ENCODE measurements at places on chromosomes 11 and 22.

DNA sequence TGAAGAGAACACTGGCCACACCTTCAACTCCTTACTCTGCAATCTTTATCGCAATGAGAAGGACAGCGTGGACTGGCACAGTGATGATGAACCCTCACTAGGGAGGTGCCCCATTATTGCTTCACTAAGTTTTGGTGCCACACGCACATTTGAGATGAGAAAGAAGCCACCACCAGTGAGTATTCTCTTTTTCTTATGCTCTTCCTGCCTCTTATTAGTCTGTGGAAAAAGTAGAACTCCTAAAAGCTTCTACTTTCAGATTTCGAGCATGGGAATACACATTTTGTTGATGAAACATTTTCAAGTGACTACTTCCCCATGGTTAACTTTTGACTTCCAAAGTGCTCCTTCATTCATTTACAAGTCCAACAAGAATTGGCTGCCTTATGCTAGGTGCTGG lies 20.9 kb downstream of the ALKBH3 start:
- no peak for DNase-seq

- no peak for DNase-seq
Observed at GRCh38 chr22:30183861-30184278, 62.7 kb downstream of the LIF start.

DNA sequence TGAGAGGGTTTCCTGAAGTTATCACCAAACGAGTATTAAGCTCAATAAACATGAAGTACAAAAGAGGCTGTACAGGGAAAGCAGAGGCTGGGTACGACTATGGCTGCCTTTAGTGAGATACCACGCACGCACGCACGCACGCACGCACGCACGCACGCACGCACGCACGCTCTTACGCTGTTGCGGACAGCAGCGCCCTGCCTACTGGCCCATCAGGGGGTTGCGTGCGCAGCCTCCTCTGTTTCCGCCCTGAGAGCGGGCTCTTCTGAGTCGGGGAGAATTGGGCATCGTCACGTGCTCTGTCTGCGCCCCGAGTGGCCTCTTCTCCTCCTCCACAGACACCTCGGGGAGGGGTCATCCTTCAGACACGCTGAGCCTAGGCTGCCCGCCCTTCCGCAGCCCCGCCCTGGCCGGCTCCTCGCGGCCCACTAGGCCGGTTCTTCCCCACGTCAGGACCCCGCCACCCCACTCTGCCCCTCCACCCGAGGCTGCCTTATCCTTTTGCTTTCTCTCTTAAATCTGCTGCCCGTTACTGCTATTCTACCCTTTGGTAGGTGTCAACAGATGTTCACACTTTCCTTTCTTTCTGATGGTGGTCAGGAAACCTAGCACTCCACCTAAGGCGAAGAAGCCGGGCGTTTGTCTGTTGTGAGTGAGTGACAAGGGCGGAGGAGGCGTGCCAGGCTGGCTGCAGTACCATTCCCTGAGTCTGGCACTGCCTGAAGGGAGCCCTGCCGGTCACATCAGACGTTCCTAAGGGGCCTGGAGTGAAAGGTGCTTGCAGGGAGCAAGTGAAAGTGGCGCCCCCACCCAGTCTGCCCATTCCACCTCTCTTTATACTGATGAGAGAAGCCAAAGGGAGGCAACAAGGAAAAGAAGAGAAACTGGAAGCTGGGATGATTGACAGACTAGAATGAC lies 300.4 kb upstream of the B3GAT1 start:
- DNase-seq: no peak

- DNase-seq: no peak
Observed at GRCh38 chr22:43852573-43853327, 9.6 kb downstream of the SULT4A1 start.

DNA sequence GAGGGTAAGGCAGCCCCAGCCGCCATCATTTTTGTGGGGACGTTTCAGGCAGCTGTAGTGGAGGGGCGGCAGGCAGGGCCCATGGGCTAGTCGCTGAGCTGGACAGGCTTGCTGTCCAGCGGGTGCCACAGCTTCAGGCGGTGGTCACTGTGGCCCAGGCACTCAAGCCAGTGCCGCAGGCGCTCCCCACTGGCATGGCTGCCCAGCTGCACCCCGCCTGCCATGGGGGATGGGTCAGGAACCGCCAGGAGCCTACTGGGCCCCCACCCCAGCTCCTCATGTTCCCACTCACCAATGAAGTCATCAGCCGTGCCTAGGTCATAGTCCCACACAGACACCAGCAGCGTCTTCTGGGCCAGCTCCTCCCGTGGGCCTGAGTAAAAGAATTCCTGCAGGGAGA lies 6.0 kb downstream of the NDUFV1 start:
- no peak for DNase-seq

DNA sequence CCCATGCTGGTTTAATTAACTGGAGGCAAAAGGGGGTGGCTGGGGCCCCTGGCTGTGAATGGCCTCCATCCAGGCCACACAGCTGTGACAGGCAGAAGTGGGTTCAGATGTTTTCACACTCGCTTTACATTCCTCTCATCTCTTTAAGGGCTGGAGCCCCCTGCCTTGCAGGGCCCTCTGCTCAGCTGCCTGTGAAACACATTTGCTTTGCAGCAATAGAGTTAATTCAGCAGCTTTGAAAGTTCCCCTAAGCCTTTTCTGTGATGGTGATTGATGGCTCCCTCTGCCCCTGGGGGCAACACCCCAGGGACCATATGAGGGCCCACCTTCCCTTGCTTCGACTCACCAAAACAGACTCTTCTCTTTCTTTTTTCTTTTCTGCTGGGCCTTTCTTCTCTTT lies 139.3 kb downstream of the FEZ1 start:
- DNase-seq: no peak

- DNase-seq: no peak
Observed at GRCh38 chr11:68343761-68344256, 31.4 kb downstream of the LRP5 start.

GRCh38 chr11:95115597-95115996 lies 26.0 kb downstream of the ENDOD1 start:
- no peak for DNase-seq

- DNase-seq: no peak
Observed at GRCh38 chr11:97742717-97743116, 1278.0 kb upstream of the CNTN5 start.
